Amniotic epithelial cell (primary cell): ENCODE measurements at places on chromosomes 6 and 20.

GRCh38 chr6:112579601-112580000 lies 232.5 kb downstream of the RFPL4B start:
- DNase-seq: no peak

DNA sequence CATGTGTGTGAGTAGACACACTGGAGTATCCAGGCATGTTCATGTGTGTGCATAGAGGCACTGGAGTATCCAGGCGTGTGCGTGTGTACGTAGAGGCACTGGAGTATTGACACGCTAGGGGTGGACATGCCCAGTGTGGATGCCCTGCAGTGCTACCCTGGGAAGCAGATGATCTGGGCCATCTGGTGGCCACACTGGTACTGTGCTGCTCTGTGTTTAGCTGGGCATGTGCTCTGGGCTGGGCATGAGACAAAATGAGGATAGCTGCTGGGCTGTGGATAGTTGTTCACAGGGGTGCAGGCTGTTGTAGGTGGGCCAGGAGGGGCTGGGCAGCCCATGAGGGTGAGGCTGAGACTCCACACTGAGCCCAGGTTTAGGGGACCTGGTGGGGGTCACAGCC lies 24.0 kb upstream of the NPBWR2 start:
- DNase-seq: no peak

DNA sequence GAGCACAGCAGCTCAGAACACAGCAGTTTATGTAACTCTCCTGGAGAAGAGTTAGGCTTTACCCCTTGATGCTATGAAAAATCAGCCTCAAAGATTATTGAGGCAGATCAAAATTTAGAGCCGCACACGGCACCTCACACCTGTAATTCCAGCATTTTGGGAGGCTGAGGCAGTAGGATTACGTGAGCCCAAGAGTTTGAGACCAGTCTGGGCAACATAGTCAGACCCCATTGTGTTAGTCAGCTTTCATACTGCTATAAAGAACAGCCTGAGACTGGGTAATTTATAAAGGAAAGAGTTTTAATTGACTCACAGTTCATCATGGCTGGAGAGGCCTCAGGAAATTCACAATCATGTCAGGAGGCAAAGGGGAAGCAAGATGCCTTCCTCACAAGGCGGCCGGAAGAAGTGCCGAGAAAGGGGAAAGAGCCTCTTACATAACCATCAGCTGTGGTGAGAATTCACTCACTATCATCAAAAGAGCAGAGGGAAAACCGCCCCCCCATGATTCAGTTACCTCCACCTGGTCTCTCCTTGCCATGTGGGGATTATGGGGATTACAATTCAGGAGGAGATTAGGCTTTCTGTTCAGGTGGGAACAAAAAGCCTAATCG lies 87.7 kb downstream of the SGK1 start:
- no peak for DNase-seq

DNA sequence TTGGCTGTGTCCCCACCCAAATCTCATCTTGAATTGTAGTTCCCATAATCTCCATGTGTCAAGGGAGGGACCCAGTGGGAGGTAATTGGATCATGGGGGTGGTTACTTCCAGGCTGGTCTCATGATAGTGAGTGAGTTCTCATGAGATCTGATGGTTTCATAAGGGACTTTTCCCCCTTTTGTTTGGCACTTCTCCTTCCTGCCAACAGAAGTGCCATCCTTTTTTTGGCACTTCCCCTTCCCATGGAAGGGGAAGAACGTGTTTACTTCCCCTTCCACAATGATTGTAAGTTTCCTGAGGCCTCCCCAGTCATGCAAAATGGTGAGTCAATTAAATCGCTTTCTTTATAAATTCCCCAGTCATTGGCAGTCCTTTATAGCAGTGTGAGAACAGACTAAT lies 18.0 kb upstream of the PI3 start:
- no peak for DNase-seq

DNA sequence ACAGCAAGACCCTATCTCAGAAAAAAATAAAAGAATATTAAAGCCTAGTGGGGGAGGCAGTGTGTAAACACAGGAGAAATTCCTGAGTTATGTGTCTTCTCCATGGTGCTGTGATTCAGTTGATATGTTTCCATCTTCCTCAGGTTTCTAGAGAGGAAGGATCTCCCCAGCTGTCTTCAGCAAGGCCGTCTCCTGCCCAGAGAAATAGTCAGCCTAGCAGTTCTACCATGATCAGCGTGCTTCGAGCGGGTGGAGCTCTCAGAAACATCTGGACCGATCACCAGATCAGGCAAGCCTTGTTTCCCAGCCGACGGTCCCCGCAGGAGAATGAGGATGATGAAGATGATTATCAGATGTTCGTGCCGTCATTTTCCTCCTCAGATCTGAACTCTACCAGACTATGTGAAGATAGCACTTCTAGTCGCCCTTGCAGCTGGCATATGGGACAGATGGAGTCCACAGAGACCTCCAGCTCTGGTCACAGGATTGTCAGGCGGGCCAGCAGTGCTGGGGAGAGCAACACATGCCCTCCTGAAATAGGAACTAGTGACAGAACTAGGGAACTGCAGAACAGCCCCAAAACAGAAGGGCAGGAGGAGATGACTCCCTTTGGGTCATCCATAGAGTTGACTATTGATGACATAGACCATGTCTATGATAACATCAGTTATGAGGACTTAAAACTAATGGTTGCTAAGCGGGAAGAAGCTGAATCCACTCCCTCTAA lies 34.9 kb upstream of the MTHFD1L start:
- DNase-seq: peak; percentile 72

DNA sequence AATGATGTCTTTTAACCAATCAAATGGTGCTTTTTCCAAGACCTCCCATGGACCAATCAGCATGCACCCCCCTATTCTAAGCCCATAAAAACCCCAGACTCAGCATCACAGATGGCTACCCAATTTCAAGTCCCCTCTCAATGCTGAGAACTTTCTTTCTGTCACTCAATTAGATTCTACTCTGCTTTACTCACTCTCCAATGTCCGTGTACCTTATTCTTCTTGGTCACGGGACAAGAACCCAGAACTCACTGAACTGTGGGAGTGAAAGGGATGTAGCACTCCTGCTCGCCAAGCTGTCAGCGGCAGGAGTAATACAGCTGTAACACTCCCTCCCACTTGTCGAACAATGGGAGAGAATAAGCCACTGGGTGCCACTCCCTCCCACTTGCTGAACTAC lies 20.8 kb upstream of the MAP7 start:
- DNase-seq: no peak
